Heart right ventricle (tissue), 16 donors: ENCODE measurements at places on chromosomes 3 and 15. TPM values are rescaled to one million over a fixed set of nuclear protein-coding genes. Genes with fewer than 3 reads are reported as not detected.

Gene CPLX3
- total RNA-seq, result 1.3 TPM

DNA sequence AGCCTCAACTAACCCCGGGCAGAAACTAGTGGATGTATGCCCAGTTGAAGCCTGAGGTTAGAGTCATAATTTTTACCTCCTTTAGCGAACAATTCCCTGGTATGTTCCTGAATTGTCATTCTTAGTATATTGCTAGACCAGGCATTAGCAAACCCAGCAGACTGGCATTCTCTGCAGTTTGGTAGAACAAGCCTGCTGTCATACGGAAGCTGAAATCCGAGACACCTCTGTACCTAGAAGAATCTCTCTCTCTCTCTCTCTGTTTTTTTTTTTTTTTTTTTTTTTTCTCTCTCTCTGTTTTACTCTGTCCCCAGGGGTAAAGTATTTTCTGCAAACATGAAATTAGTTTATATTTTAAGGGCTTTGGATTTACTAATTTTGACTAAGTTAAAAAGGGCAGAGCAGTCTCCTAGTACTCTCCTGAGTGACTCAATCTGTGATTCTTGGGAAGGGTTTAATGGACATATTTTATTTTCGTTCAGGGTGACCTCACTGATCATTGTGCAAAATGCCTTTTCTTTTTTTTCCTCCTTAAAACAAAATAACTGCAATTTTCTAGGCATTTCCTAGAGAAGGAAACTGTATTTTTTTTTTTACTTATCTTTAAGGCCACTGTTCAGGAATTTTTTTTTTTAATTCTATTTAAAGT is 133.6 kb upstream of the ICE2 start:
- H3K4me3 ChIP-seq, result no peak overlapping the region
- no peaks in the 10 kb centered on the region for H3K36me3 ChIP-seq
- no peak overlapping the region for H3K27ac ChIP-seq
- peaks cover 4% of the 10 kb centered on the region for H3K4me1 ChIP-seq

Gene CADPS
- 26.4 TPM for total RNA-seq

GRCh38 chr15:75042730-75043508 is 19.5 kb downstream of the PPCDC start:
- peak overlapping the region; percentile 94 for H3K27ac ChIP-seq
- peaks cover 43% of the 10 kb centered on the region for H3K4me1 ChIP-seq
- peaks cover 4% of the 10 kb centered on the region for H3K36me3 ChIP-seq
- H3K4me3 ChIP-seq, result no peak overlapping the region
- peak; percentile 83 for DNase-seq

Gene RYR3
- not detected for total RNA-seq

- H3K27ac ChIP-seq, result no peak overlapping the region
- H3K4me3 ChIP-seq, result no peak overlapping the region
- no peaks in the 10 kb centered on the region for H3K36me3 ChIP-seq
- no peaks in the 10 kb centered on the region for H3K27me3 ChIP-seq
Observed at GRCh38 chr3:113242096-113242581, 30.8 kb downstream of the BOC start.

Gene MLF1
- 101 TPM for total RNA-seq

Gene EPHA6
- 0.50 TPM for total RNA-seq

DNA sequence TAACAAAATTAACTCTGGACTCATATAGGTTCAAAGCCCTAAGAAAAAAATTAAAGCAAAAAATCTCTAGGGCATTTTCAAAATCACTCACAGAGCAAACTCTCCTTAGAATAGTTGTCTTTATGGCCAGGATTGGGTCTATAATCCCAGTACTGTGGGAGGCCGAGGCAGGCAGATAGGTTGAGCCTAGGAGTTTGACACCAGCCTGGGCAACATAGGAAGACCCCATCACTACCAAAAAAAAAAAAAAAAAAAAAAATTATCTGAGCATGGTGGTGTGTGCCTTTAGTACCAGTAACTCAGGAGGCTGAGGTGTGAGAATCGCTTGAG is 378.1 kb upstream of the TGFBR2 start:
- H3K4me1 ChIP-seq, result peaks cover 66% of the 10 kb centered on the region
- no peak overlapping the region for H3K27ac ChIP-seq
- no peak overlapping the region for H3K4me3 ChIP-seq
- no peaks in the 10 kb centered on the region for H3K27me3 ChIP-seq
- H3K36me3 ChIP-seq, result no peaks in the 10 kb centered on the region
- no peak for DNase-seq

- H3K27ac ChIP-seq, result no peak overlapping the region
- H3K27me3 ChIP-seq, result no peaks in the 10 kb centered on the region
- DNase-seq, result no peak
- H3K36me3 ChIP-seq, result no peaks in the 10 kb centered on the region
- H3K4me3 ChIP-seq, result no peak overlapping the region
Observed at GRCh38 chr3:31885235-31885634, 95.8 kb downstream of the OSBPL10 start.

DNA sequence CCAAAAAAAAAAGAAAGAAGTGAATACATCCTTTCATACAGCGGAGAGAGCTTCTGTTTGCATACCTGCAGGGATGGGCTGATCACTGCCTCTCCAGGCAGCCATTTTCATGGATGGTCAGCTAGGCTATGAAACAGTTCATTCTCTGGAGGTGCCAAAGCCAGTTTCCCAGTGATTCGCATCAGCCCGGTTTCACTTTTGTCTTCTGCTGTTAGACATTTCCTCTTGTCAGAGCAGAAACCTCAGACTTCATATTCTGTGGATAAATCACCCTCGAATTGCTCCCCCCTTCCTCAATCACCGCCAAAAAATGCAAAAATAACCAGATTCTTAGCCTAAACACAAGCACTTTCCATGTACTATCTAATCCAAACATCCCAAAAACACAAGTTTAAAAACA is 225.6 kb downstream of the ADAMTS9 start:
- no peaks in the 10 kb centered on the region for H3K27me3 ChIP-seq
- peaks cover 9% of the 10 kb centered on the region for H3K4me1 ChIP-seq
- no peak overlapping the region for H3K4me3 ChIP-seq
- no peak overlapping the region for H3K27ac ChIP-seq

- DNase-seq, result no peak
- H3K4me3 ChIP-seq, result no peak overlapping the region
- H3K4me1 ChIP-seq, result no peaks in the 10 kb centered on the region
- H3K27ac ChIP-seq, result no peak overlapping the region
- no peaks in the 10 kb centered on the region for H3K36me3 ChIP-seq
Observed at GRCh38 chr3:117010318-117010717, 300.7 kb downstream of the TUSC7 start.

GRCh38 chr15:75659928-75660645 is 12.4 kb downstream of the SNX33 start:
- no peak overlapping the region for H3K4me3 ChIP-seq
- no peaks in the 10 kb centered on the region for H3K27me3 ChIP-seq
- H3K4me1 ChIP-seq, result peaks cover 43% of the 10 kb centered on the region
- H3K36me3 ChIP-seq, result peaks cover 41% of the 10 kb centered on the region

- DNase-seq, result no peak
- H3K27me3 ChIP-seq, result no peaks in the 10 kb centered on the region
- H3K4me3 ChIP-seq, result no peak overlapping the region
- H3K4me1 ChIP-seq, result peaks cover 29% of the 10 kb centered on the region
- peaks cover 39% of the 10 kb centered on the region for H3K36me3 ChIP-seq
Observed at GRCh38 chr3:128339491-128340012, 127.1 kb downstream of the DNAJB8 start.

DNA sequence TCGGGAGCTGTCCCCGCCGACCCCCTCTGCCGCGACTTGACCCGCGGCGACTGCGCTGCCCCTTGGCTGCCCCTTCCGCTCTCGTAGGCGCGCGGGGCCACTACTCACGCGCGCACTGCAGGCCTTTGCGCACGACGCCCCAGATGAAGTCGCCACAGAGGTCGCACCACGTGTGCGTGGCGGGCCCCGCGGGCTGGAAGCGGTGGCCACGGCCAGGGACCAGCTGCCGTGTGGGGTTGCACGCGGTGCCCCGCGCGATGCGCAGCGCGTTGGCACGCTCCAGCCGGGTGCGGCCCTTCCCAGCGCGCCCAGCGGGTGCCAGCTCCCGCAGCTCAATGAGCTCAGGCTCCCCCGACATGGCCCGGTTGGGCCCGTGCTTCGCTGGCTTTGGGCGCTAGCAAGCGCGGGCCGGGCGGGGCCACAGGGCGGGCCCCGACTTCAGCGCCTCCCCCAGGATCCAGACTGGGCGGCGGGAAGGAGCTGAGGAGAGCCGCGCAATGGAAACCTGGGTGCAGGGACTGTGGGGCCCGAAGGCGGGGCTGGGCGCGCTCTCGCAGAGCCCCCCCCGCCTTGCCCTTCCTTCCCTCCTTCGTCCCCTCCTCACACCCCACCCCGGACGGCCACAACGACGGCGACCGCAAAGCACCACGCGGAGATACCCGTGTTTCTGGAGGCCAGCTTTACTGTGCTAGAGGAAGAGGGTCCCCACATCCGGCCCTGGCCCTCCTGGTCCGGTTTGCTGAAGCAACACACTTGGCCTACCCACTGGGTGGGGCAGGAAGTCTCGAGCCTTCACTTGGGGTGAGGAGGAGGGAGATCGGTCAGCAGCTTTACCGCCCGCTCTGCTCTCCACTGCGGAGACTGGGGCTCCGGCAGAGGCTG is at the start of gene RASSF1:
Gene RASSF1 (minus strand): TSS at position 389 of the 882 bp plus-strand sequence. CDS start 31 bp downstream, at position 358.
- H3K4me1 ChIP-seq, result peaks cover 51% of the 10 kb centered on the region
- H3K27ac ChIP-seq, result peak within 1 kb of the TSS; percentile 99
- peak within 1 kb of the TSS; percentile 47 for H3K4me3 ChIP-seq
- H3K27me3 ChIP-seq, result no peaks in the 10 kb centered on the region
- DNase-seq, result peak; percentile 81

DNA sequence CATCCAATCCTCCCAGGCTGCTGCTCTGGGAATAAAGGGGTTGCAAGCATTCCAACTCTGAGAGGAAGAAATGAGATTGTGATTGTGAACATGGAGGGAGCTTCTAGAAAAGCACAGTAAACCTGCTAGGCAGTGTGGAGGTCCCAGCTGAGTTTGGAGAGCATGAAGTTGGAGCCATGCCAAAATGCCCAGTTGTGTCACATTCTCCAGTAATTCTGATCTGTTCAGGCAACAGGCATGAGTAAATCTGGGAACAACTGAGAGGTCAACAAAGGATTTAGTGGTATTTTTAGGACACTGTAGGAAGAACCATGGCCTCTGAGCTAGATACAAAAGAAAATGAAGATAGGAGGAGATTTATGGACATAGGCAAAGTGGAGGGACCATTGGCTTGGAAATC is 74.7 kb downstream of the CYP19A1 start:
- DNase-seq, result no peak
- no peaks in the 10 kb centered on the region for H3K27me3 ChIP-seq
- peaks cover 3% of the 10 kb centered on the region for H3K4me1 ChIP-seq
- no peak overlapping the region for H3K27ac ChIP-seq
- no peak overlapping the region for H3K4me3 ChIP-seq
- no peaks in the 10 kb centered on the region for H3K36me3 ChIP-seq

DNA sequence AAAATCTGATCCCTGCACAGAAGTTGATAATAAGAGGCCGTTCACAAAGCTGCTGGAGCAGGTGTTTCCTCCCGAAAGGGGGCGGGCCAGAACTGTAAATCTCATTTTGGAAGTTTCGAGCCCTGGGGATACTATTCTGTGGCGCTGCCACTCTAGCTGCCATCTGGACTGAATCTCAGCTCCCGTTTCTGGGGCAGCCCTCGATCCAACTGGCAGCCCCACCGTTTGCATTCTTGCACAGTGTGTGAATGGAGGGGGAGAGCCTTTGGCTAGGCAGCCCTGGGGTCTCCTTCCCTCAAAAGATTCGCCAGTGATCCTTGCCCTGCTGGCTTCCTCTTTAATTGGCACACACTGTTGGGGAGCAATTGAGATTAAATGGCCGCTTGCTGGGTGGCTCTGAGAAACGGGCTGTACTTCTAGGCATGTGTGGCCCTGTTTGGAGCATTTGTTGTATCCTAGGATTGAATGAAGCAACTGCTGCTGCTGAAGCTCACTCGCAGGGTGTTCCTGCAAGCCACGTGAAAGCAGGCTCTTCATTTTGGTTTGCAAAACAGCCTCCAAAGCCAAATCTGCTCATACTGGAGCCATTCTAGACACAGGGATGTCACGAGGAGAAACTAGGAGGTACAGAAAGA is 57.2 kb upstream of the TOPAZ1 start:
- H3K36me3 ChIP-seq, result no peaks in the 10 kb centered on the region
- no peak overlapping the region for H3K27ac ChIP-seq
- no peak for DNase-seq
- H3K27me3 ChIP-seq, result peaks cover 46% of the 10 kb centered on the region
- peaks cover 3% of the 10 kb centered on the region for H3K4me1 ChIP-seq
- H3K4me3 ChIP-seq, result no peak overlapping the region

- H3K27ac ChIP-seq, result no peak overlapping the region
- no peaks in the 10 kb centered on the region for H3K4me1 ChIP-seq
Observed at GRCh38 chr3:11195201-11195600, 40.9 kb downstream of the HRH1 start.

GRCh38 chr3:171345107-171345843 is 114.9 kb downstream of the TNIK start:
- H3K4me1 ChIP-seq, result peaks cover 62% of the 10 kb centered on the region
- no peak for DNase-seq
- no peak overlapping the region for H3K27ac ChIP-seq
- H3K4me3 ChIP-seq, result no peak overlapping the region
- H3K36me3 ChIP-seq, result no peaks in the 10 kb centered on the region

GRCh38 chr3:71087143-71088018 is 496.1 kb downstream of the FOXP1 start:
- no peaks in the 10 kb centered on the region for H3K36me3 ChIP-seq
- peaks cover 7% of the 10 kb centered on the region for H3K4me1 ChIP-seq
- no peak overlapping the region for H3K27ac ChIP-seq

Gene FANCI
- total RNA-seq, result 3.2 TPM

DNA sequence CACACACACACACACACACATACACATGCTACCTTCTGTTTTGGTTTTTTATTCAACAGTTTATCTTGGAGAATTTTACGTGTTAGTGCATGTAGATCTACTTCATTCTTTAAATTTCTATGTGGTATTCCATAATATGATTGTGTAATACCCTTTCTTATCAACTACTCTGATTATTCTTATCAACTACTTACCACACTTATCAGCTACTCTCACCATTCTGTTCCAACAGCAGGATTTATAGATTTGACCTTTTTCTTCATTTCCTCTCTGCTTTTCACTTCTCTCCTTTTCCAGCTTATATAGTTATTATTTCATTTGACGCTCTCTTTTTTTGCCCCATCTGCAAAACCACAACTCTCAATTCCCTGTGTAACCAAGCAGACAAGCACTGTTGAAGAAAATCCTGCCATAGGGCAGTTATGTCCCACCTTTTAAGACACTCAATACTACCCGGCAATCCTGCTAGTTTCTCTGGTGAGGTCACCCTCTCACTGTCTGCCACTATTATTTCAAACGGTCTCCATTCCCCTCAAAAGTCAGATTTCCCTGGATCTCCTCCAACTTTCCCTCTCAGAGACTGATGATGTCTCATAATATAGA is 56.9 kb upstream of the SATB1 start:
- H3K4me1 ChIP-seq, result no peaks in the 10 kb centered on the region
- no peak overlapping the region for H3K4me3 ChIP-seq
- no peak for DNase-seq
- no peaks in the 10 kb centered on the region for H3K36me3 ChIP-seq

Gene RAB6B
- total RNA-seq, result 50.8 TPM

Gene KBTBD13
- 4.3 TPM for total RNA-seq

GRCh38 chr15:39430389-39430788 is 150.5 kb upstream of the THBS1 start:
- H3K36me3 ChIP-seq, result no peaks in the 10 kb centered on the region
- no peak overlapping the region for H3K4me3 ChIP-seq
- H3K27me3 ChIP-seq, result no peaks in the 10 kb centered on the region
- peaks cover 90% of the 10 kb centered on the region for H3K4me1 ChIP-seq
- peak overlapping the region; percentile 48 for H3K27ac ChIP-seq
